ENCODE measurements at places on chromosomes 2 and 18.

DNA sequence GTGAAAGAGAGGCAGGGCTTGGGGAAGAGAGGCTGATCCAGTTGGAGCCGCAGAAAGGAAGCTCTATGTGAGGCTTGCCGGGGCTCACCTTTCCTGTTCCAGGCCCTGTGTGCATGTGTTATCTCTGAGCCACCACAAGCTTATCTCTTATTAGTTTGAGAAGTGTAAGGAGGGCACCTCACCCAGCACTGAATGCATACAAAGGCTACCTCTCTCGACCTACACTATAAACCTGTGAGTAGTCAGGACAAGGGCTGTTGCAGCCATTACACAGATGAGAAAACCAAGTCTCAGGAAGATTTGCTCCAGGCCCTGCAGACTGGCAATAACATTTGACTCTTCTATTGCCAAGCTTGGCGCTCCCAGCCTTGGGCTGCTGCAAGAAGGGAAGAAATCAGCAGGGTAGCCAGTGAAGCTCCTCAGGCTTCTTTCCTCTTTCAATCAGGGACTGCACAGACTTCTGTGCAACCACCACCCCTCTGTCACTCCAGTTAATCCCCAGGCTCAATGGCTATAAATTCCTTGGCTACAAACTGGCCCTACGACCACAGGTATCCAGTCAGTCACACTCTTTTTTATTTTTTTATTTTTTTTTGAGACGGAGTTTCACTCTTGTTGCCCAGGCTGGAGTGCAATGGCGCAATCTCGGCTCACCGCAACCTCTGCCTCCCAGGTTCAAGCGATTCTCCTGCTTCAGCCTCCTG lies 73.8 kb downstream of the CLHC1 start:
- no peak for ATAC-seq

DNA sequence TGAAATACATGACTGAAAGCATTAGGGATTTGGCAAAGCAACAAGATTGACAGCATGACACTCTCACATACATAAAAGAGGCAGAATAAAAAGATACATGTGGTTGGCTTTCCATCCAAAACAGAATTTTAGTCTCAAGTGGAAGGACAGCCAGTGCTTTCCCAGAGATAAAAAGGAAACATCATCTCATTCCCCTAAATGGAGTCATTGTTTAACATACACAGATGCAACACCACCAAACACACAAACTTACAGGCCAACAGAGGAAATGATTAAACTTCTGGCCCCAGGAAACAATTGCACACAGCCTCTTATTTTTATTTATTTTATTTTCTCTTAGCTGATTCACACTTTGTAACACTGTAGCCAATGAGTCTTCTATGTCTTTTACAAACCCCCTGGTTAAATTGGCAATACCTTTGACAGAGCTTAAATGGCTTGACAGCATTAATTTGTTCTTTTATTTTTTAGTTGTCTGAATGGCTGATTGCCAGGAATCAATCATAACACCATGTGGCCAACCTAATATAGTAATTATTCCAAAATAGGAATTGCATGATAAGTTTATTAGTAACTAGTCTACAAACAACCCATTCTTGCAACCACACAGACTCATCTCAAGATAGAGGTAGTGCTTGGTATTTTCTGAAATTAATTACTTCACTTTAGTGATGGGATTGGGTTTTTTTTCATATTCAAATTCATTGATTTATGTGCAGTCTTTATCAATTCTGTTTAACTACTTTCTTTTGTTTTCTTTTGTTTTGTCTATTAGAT lies 190.5 kb downstream of the RND3 start:
- no peak for ATAC-seq

DNA sequence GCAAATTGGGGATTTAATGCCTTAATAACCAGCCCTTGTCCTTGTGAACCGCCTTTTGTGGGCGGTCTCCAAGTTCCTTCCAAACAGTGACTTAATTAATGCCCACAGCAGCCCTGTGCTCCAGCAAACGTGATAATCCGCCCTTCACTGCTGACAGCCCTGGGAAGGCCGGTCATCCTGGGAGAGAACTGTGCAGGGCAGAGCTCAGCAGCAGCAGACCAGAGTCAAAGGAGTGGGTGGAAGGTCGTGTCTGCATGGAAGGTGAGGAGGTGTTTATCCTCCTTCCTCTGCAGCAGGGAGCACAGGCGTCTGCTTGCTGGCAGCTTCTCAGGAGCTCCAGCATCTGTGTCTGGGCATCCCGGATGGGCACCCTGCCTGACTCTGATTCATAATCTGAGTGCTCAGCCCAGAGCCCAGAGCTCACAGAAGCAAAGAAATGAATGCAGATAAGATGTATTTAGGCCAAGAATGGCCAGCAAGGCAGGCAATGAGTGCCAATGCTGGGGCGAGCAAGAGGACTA lies 270.0 kb upstream of the PXDN start:
- ATAC-seq: no peak

- ATAC-seq: no peak
Observed at GRCh38 chr2:64328756-64329155, 125.2 kb upstream of the LGALSL start.

DNA sequence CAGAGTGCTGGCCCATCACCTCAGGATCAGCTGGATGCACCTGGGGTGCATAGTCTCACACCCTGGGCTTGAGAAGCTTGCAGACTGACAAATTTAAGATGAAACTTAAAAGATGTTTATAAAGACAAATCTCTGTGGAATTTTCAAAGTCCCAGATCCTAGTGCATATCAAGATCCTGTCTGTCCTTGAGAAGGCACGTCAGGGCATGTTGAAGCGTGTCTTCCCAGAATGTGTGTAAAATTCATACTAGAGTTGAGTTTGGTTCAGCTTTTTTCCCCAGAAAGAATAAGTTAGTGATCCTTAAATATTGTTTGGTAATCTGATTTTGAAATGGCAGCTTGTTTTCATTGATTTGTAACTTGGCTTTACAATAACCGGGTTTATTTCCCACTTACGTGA lies 27.5 kb downstream of the INSIG2 start:
- ATAC-seq: no peak

DNA sequence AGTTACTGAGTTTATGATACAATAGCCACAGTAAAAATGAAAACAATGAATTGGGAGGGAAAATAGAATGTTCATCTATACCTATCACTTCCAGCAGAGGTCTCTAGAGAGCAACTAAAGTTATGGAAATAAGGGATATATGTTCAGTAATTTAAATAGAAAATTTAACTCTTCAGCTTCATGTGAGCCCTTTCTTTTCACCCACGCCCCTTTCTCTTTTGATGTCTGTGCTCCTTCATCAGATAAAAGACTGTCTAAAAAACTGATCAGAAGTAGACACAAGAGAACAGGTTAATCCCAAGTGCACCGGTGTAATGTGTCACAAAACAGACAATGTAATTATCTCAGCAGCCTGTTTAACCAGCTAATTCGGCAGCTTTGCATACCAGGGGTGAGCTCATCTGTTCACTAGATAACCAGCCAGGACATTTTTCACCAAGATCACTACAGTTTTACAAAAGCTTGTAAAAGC lies 238.5 kb upstream of the ERBB4 start:
- no peak for ATAC-seq

- peak; percentile 61 for ATAC-seq
Observed at GRCh38 chr2:196291873-196292800, 120.8 kb upstream of the STK17B start.

DNA sequence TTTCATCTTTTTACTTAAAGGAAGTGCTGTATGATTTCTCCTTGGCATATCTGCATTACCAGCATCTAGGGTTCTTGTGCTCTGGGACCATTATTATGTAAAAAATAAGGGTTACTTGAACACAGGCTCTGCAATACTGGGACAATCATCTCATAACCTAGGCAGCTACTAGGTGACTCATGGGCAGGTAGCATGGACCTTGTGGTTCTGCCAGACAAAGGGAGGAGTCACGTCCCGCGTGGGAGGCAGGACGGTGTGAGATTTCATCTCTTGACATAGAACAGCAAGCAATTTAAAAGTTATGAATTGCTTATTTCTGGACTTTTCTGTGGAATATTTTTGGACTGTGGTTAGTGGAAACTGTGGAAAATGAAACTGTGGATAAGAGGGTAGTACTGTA lies 34.1 kb downstream of the ASAP2 start:
- ATAC-seq: no peak

GRCh38 chr2:169143998-169144397 lies 74.6 kb downstream of the DHRS9 start:
- no peak for ATAC-seq

- no peak for ATAC-seq
Observed at GRCh38 chr18:44265437-44265836, 415.3 kb upstream of the SETBP1 start.

DNA sequence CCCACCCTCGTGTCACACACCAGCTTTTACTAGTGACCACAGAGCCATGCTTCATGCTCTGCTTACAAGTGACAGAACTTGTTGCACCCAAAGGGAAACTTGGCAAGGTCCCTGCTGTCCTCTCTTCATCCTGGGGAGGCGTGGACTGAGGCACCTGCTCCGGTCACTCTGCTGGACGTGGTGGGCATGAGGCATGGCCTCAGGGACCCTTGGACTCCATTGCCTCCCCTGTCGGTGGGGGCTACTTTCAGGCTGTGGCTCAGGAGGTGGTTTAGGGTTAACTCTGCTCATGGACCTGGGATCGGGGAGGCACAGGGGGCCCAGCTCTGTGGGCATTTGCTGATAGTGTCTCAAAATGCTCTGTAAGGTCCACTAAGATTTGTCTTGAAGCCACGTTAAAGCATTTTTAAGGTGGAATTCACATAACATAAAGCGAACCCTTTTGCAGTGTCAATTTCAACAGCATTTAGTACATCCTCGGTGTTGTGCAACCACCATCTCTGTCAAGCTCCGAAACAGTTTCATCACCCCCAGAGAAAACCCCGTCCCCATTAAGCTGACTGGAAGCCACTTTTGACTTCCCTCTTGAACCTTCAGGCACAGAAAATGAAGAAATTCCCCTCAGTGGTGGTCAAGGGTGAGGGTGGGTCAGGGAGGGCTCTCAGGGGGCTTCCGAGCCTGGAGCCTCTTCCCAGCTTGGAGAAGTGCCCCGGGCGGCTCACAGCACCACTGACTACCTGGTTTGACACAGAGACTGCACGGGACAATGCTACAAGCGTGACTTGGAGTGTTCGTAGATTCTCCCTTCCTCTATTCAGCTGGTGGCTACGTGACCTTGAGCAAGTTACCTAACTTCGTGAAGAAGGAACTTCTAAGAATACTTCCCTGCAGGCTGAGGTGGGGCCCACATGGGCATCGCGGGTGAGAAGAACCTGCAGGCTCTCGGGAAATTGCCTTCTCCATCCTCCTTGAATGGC lies 100.0 kb upstream of the HDAC4 start:
- ATAC-seq: no peak

- peak; percentile 55 for ATAC-seq
Observed at GRCh38 chr2:157261199-157261782, 3.8 kb downstream of the GALNT5 start.

- ATAC-seq: no peak
Observed at GRCh38 chr18:23225503-23225902, 90.2 kb downstream of the CABLES1 start.

DNA sequence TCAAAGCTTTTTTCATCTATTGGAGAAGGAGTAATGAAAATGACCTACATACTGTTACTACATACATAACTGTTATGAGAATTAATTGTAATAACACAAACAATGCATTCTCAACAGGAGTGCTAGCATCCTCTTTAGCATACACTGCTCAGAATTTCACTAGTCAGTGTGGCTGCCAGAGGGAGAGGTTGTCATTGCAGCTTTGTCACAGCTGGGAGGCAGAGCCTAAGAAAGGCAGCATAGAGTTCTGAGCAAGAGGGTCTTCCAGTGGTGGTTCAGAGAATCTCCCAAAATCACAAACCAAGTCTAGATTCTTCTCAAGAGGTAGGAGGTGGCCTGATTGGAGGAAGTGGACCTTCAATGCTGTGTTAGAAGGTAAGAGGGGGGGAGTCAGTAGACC lies 286.7 kb upstream of the CYRIA start:
- peak; percentile 22 for ATAC-seq

- ATAC-seq: no peak
Observed at GRCh38 chr2:65103013-65103715, 26.7 kb downstream of the RAB1A start.

- ATAC-seq: no peak
Observed at GRCh38 chr2:108586631-108587030, 52.4 kb downstream of the LIMS1 start.

GRCh38 chr18:72155327-72155726 lies 388.8 kb downstream of the CBLN2 start:
- ATAC-seq: no peak

- ATAC-seq: no peak
Observed at GRCh38 chr2:118050974-118051373, 37.1 kb upstream of the CCDC93 start.

DNA sequence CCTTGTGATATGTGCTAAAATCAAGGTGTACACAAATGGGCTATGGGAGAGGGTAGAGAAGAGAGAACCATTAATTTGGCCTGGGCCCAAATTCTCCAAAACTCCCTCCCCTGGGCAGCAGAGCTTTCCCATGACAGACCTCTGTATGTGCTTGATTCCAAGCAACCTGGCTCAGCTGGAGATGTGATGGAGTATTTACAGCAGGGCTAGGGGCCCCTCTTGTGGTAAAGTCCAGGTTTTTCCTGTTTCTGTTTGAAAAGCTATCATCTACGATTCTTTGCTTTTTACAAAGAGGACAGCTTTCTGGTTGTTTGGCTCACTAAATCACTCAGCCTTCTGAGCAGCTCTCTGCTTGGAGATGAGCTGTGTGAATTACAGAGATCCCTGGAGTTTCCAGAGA lies 40.3 kb downstream of the KCNS3 start:
- ATAC-seq: no peak

DNA sequence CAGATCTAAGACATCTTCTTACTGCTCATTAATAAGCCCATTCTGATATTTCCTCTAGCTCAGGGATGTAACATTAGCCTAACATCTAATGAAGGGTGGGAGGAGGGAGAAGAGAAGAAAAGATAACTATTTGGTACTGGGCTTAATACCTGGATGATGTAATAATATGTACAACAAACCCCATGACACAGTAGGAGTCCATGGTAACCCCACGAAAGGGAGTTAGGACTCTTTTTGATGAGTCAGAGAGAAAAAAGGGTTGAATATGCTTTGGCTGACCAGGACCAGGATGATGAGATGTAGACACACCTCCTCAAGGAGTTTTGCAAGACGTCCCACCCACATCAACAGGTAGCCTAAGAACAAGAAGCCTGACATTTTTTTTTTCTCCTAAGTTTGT lies 34.4 kb upstream of the DLX2 start:
- ATAC-seq: no peak

GRCh38 chr2:62370321-62371250 lies 135.4 kb downstream of the TMEM17 start:
- ATAC-seq: peak; percentile 51

Data from stimulated activated memory B cell treated with anti-CD40 and anti-IgM and Interleukin-4, amounts not matched to agents 10 μg/mL and 1 μg/mL and 100 μg/mL, for 72 hours (primary cell).